ENCODE measurements at places on chromosomes 4 and X. TPM values are rescaled to one million over a fixed set of nuclear protein-coding genes. Genes with fewer than 3 reads are reported as not detected.

PABPC1L2B gene
- total RNA-seq, result not detected

ATP1B4 gene
- total RNA-seq, result not detected

TMEM255A gene
- total RNA-seq, result not detected

CT83 gene
- total RNA-seq, result not detected

GRCh38 chr4:119526786-119527550 lies 101.6 kb downstream of the PDE5A start:
- DNase-seq, result no peak
